ENCODE measurements at places on chromosomes 6 and 20.

GRCh38 chr20:608970-609369 lies 1.1 kb downstream of the TCF15 start:
- DNase-seq, result no peak

- DNase-seq, result no peak
These were observed 28.6 kb downstream of the C6orf89 start for GRCh38 chr6:36914227-36914794.

GRCh38 chr6:156943166-156943565 lies 166.0 kb downstream of the ARID1B start:
- DNase-seq, result no peak

- DNase-seq, result no peak
These were observed 67.3 kb downstream of the SMAP1 start for GRCh38 chr6:70734979-70735378.

DNA sequence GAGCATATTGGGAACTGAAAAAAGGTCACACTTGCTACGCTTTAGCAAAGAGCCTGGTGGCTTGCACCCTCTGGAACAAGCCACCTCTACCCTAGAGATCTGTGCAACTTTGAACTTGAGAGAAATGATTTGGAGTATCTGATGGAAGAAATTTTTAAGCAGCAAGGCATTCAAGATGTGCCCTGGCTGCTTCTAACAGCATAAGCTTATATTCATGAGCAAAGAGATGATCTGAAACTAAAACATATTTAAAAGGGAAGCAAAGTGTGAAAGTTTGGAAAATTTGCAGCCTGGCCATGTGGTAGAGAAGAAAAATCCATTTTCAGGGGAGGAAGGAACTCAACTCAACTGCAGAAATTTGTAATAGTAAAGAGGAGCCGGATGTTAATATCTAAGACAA lies 71.1 kb downstream of the NINL start:
- no peak for DNase-seq

- no peak for DNase-seq
These were observed 107.8 kb upstream of the RNF217 start for GRCh38 chr6:124854338-124854922.

All from anterior cingulate cortex (tissue), 58 donors.